Activated CD4-positive, alpha-beta T cell treated with anti-CD3 and anti-CD28 coated beads for 1 hour (primary cell): ENCODE measurements at places on chromosomes 7 and 10.

DNA sequence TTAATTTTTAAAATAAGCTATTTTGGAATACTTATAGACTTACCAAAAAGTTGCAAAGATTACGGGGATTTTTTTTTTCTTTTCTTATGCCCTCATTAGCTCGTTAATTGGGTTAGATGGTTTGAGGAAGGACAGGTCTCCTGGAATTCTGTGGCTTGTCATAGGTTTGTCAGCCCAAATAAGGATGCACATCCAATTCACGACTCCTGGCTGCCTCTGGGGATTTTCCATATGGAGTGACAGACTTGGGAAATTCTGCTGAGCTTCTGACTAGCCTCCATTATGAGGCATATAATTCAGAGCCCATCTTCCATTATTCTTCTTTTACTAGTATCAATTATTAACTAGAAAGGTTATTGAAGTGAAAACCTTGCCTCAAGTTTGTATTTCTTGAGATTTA lies 102.1 kb downstream of the AUTS2 start:
- DNase-seq: no peak

DNA sequence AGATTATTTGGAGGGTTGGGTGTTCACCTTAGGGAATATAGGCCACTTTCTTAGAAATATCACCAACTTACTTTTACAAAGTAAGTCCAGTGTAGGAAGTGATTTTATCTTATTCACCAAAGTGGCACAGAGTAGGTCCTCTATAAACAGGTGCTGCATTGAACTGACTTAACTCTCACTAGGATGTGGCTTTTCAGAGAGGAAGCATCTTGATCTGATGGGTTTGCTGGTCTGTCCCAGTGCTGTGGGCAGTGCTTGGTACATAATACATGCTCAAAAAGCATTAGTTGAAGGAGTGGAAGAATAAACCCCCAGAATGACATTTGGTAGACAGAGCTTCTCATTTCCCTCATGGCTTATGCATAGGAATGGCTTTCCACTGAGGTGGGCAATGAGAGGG lies 334.7 kb downstream of the LRMDA start:
- no peak for DNase-seq

DNA sequence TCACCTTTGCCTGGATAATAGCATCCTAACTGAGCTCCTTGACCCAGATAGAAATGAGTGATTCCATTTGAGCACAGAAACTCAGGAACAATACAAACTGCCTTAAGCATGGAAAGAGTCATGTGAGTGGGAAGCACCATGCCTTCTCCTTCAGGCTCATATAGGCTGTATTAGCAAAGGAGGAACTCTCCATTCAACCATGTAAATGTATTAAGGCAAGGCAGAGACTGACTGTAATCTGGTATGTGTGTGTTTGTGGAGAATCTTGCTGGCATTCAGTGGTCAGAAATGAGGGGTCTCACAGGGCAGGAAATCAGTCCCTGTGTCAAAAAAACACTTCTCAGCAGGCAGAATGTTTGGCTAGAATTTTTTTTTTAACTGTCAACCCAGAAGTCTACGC lies 40.2 kb downstream of the COA1 start:
- DNase-seq: no peak

DNA sequence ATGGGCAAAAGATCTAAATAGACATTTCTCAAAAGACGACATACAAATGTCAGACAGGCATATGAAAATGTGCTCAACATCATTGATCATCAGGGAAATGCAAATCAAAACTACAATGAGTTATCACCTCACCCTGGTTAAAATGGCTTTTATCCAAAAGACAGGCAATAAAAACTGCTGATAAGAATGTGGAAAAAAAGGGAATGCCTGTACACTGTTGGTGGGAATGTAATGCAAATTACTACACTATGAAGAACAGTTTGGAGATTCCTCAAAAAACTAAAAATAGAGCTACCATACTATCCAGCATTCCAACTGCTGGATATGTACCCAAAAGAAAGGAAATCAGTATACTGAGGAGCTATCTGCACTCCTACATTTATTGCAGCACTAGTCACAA lies 18.0 kb downstream of the GSDME start:
- DNase-seq: no peak

DNA sequence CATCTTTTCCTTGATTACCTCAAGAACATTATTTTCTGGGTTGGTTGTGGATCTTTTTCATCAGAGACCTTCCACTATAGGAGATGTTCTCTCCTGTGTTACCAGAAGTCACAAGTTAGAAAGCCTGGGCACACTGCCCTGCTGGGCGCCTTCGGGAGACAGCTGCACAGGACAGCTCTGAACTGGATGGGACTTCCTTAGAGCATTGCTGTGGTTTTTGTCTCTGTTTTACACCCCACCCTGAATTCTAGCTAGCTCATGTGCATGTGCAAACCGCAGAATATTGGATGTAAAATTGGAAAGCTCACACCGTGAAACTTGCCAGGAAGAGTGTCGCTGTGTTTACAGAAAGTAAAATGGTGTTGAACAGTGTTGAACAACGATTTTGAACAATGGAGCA lies 54.4 kb upstream of the SEC61G start:
- DNase-seq: no peak

DNA sequence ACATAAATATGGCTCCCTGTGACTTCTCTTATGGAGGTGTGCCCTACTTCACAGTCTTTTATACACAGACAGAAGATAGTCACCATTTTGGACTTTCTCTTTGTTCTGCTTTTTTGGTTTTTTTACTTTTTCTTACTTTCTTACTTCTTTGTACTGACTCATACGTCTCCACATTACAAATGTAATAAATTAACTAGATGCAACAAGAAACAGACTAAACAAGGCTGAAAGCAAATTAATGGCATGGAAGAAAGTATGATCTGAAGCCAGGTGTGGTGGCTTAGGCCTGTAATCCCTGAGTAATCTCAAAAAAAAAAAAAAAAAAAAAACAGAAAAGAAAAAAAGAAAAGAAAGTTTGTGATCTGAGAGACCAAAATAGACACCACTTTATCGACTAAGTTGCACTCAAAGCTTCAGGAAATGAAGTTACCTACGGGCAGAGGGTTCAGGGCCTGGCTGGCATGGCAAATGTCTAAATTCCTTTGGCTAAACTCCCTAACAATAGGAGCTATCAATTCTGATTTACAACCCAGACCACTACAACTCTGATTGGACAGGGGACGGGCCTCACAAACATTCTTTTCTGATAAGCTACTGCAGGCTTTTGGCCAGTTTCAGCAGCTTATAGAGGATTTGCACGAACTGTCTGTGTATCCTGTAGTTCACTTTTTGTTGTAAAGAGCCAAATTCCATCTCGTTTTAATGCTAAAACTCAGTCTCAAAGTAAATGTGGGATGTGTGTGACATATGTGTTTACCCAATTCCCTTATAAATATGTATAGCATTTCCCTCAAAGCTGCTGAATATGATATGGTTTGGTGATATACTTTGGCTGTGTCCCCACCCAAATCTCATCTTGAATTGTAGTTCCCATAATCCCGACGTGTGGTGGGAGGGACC lies 129.1 kb downstream of the SEPTIN14 start:
- no peak for DNase-seq

- DNase-seq: no peak
Measured at GRCh38 chr10:26746061-26746460, 48.6 kb downstream of the PDSS1 start.

DNA sequence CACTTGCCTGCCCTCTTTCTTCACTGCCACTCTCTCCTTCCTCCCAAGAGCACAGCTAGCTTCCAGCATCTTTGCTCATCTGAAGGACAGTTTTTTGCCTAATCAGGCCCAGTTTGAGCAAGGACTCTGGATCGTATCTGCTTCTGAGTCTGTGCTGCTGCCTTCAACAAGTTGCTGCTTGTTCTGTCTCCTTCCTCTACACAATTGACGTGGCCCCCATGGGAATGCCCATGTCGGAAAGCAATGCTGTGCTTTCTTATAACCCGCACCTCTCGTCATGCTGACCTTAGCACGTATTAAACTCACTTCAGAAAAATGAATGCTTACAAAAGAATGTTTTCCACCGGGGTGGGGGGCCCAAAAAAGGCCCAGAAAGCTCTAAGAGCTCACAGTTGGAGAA lies 324.7 kb upstream of the C7orf33 start:
- DNase-seq: no peak

DNA sequence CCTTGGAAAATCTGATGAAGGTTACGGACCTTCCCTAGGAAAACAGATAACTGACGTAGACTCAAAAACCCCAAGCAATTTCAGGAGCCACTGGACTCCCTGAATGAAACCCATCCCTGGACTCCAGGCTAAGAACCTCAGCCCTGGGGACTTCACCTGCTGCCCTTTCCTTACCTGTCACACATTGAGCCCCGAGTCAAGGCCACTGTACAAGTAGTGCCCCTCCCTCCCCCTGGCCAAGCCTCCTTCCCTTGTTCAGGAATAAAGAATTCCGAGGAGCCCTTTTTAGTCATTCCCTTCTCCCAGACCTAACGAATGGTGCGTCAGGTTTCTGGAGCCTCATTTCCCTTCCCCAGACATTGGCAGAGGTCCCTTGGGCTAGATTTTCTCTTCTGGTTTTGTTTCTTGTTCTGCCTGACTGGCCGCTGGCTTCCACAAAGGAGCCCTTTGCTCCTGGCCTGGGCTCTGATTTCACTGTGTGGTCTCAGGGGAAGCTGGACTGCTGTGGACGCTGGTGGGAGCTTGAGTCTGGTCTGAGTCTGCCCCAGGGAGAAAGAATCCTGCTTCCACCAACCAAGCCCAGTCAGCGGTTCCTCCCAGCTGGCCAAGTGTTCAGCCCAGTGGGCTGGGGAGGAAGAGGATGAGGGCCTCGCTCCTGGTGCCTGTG lies 31.7 kb downstream of the ZNF775 start:
- DNase-seq: no peak

- DNase-seq: no peak
Measured at GRCh38 chr10:124251317-124252065, 158.1 kb upstream of the CHST15 start.
